Stimulated activated CD8-positive, alpha-beta memory T cell treated with anti-CD3 and anti-CD28 coated beads, Interleukin-4, amount 100 ng/mL, for 4 hours (primary cell): ENCODE measurements at places on chromosomes 6 and 20.

GRCh38 chr6:39982720-39983119 is 48.5 kb upstream of the MOCS1 start:
- DNase-seq = no peak

DNA sequence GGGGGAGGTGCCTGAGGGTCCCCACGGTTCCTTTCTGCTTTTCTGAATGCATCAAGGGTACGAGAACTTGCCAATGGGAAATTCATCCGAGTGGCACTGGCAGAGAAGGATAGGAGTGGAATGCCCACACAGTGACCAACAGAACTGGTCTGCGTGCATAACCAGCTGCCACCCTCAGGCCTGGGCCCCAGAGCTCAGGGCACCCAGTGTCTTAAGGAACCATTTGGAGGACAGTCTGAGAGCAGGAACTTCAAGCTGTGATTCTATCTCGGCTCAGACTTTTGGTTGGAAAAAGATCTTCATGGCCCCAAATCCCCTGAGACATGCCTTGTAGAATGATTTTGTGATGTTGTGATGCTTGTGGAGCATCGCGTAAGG is 226.4 kb downstream of the SMOC2 start:
- DNase-seq = no peak

DNA sequence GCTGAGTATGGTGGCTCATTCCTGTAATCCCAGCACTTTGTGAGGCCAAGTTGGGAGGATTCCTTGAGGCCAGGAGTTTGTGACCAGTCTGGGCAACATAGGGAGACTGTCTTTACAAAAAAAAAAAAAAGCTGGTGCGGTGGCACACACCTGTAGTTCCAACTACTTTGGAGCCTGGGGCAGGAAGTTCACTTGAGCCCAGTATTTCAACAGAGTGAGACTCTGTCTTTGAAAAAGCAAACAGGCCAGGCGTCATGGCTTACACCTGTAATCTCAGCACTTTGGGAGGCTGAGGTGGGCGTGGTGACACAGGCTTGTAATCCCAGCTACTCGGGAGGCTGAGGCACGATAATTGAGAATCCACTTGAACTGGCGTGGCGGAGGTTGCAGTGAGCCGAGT is 28.7 kb downstream of the MYBL2 start:
- DNase-seq = no peak

DNA sequence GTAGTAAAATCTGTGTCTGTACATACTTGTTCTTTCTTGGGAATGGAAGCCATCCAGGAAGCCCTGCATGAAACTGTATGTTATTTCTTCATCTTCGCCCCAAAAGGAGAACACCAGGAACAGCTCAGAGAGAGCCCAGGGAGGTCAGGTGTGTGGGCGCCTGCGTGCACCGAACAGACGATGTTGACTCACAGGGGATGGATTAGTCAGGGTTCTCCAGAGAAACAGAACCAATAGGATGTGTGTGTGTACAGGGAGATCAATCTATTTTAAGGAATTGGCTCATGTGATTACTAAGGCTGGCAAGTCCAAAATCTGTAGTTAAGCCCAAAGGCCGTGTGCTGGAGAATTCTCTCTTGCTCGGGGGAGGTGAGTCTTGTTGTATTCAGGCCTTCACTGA is 45.7 kb downstream of the RNASET2 start:
- DNase-seq = no peak

GRCh38 chr6:4778086-4778485 is 1.9 kb downstream of the CDYL start:
- DNase-seq = no peak
